IMR-90 (cell line): ENCODE measurements at places on chromosomes 5 and 9. TPM values are rescaled to one million over a fixed set of nuclear protein-coding genes. Genes with fewer than 3 reads are reported as not detected.

ZNF79 gene
- 13.9 and 15.4 TPM in 2 replicates for total RNA-seq

CTXN3 gene
- total RNA-seq, result not detected in 2 replicates

TAF11L6 gene
- not detected in 2 replicates for total RNA-seq

SETD9 gene
- total RNA-seq, result 8.1 and 8.9 TPM in 2 replicates

HSD17B3 gene
- total RNA-seq, result 0.18 TPM in 1 of 2 replicates, not detected in the other

RARS1 gene
- 153 and 285 TPM in 2 replicates for total RNA-seq

PCDHB5 gene
- total RNA-seq, result 0.18 and 0.28 TPM in 2 replicates

ECM2 gene
- under 0.01 and 0.36 TPM in 2 replicates for total RNA-seq

NKD2 gene
- total RNA-seq, result not detected in 2 replicates

LHX3 gene
- total RNA-seq, result not detected in 2 replicates

OR1Q1 gene
- total RNA-seq, result not detected in 2 replicates

EMB gene
- 1.4 and 4.4 TPM in 2 replicates for total RNA-seq
